ENCODE measurements at places on chromosomes 4 and X.

- DNase-seq = no peak
Measured at GRCh38 chrX:47563801-47564315, 2.9 kb downstream of the ARAF start.

DNA sequence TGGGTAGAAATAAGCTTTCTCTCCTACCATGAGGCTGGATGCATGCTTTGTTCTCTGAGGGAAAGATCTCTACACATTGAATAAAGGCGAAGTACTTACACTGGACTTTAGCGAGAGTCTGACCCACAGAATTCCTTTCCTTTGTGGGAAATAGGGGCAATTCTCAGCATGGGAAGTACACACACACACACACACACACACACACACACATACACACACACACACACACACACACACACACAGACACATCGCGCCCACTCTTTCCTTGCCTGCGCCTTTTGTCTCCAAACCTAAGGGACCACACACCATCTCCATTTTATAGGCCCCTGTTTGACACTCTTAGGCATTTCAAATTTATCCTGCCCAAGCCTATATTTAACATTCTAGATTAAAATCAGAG lies 83.8 kb downstream of the LUZP4 start:
- DNase-seq = no peak

DNA sequence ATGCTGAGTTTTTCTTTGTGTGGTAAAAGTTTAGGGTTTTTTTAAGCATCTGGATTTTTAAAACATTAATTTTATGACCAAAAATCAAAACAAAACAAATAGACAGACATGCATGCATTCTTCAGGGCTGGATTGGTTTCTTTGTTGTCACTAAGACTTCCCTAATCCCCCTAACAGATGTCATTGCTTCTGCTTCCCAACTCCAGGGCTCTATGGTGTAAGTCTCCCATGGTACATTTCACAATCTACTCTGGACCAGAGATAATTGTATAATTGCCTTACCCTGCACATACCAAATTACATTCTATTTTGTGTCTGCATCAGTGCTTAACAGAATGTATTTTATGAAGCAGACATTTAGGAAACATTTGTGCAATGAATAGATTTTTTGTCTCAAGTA lies 529.1 kb upstream of the SMIM31 start:
- DNase-seq = no peak

DNA sequence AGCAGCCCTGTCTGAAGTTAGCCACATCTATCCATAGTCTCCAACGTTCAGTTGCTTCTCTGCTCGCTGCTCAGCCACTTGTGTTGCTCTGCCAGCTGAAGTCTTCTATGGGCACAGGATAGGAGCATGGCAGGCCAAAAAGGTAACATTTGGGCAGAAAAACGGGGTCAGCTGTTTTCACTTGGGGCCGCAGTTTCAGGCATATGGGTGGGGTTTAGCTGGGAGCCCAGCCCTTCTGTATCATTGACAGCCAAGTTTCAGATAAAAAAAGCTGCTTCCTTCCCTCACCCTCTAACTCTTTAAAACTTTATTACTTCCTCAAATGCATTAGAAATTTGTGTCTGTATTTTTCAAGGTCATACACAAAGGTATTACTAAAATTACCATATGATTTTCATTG lies 18.4 kb upstream of the MANBA start:
- no peak for DNase-seq

DNA sequence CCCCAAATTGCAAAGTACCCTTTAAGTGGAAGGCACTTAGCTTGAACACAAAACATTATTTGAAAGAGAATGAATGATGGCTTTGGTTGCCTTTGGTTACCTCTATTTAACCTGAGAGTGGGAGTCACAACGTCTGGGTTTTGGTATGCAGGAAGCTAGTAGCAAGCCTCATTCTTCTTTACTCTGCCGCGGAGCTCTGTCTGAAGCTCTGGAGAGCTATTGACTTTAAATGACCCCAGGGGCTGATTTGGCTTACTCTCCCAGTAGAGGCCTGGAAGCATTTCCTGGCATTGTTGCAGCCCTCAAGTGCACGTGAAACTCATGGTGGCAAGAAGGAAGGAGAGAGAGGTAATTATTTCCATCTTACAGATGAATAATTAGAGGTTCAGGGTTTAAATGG lies 81.8 kb upstream of the MAGEA4 start:
- DNase-seq = no peak

GRCh38 chr4:25252230-25253070 lies 18.6 kb downstream of the PI4K2B start:
- DNase-seq = no peak

GRCh38 chr4:150082241-150082640 lies 4.0 kb downstream of the DCLK2 start:
- no peak for DNase-seq
